ENCODE measurements at places on chromosomes 16 and 17.

- DNase-seq: no peak
Measured at GRCh38 chr17:63516910-63517824, 6.0 kb upstream of the KCNH6 start.

GRCh38 chr17:42675348-42675964, 1.3 kb downstream of the PLEKHH3 start:
- DNase-seq: no peak

GRCh38 chr16:65667011-65667578, 545.2 kb upstream of the CDH11 start:
- DNase-seq: no peak

- DNase-seq: no peak
Measured at GRCh38 chr17:47997586-47997985, 26.7 kb downstream of the CDK5RAP3 start.

GRCh38 chr16:3198334-3199072, 10.5 kb downstream of the OR1F1 start:
- no peak for DNase-seq
